Stimulated activated CD8-positive, alpha-beta memory T cell treated with anti-CD3 and anti-CD28 coated beads, Interleukin-7, amount 100 ng/mL, for 1 hour (primary cell): ENCODE measurements at places on chromosomes 4 and X.

DNA sequence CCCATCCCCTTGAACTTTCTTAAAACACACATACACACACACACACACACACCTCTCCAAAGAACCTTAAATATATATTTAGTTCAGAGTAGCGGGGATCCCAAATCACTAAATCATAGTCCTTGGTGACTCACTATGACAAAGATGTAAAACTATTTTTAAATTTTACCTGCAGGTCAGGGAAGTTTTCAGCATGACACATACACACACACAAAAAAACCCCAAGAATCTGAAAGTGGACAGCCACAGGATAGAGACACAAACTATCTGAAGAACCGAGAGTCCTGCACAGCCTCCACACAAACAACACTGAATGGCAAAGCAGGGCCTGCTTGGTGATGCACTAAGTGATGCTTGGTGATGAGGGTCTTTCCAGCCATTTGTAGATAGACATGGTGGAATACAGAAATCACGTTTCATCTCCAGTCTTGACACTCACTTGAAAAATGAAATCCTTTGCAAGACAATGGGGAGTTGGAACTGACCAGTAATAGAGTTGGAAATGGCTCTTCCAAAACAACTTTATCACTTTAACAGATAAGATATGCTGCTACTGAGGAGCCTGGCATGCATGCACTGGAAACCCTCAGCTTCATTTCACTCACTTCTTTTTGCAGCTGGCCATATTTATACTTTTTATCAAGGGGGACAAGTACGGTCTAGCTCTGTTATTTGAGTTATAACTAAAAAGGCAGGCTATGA, 307.3 kb downstream of the RAPGEF2 start:
- DNase-seq = no peak

GRCh38 chrX:39609941-39610340, 487.8 kb downstream of the BCOR start:
- no peak for DNase-seq

- DNase-seq = no peak
These were observed 38.6 kb downstream of the EGFL6 start for GRCh38 chrX:13607996-13608365.

- DNase-seq = no peak
These were observed 65.0 kb downstream of the PRKG2 start for GRCh38 chr4:81149976-81150375.

GRCh38 chr4:177182728-177183127, 126.9 kb upstream of the NEIL3 start:
- no peak for DNase-seq

DNA sequence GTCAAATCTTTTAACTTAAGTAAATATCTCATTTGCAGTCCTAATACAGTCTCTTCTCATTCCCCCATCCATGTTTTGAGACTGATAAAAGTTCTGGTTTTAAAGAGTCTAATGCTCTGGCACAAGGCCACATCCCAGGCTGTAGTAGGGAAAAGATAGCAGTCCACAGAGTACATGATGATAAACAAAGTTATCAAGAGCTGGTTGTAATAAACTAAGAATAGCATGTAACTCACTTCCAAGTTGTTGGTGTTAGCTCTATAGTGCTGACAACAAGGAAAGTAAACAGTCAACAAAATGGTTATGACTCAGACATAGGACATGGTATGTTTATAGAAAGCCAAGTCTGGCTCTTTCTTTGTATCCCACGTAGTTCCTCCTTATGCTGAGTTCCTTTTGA, 21.8 kb upstream of the AREG start:
- no peak for DNase-seq

DNA sequence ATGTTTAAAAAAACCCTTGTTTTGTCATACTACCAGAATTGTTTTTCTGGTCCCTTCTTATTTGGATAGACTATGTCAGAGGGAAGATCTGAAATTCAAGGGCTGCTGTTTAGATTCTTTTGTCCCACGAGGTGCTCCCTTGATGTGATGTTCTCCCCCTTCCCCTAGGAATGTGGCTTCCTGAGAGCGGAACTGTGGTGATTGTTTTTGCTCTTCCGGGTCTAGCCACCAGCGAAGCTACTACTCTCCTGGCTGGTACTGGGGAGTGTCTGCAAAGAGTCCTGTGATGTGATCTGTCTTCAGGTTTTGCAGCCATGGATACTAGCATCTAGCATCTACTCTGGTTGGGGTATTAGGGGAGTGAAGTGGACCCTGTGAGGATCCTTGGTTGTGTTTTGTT, 271.1 kb downstream of the DCAF12L2 start:
- no peak for DNase-seq

GRCh38 chr4:20026456-20026855, 225.2 kb upstream of the SLIT2 start:
- DNase-seq = no peak

- no peak for DNase-seq
These were observed 134.3 kb upstream of the PPARGC1A start for GRCh38 chr4:24024157-24024556.

- DNase-seq = no peak
These were observed 55.0 kb downstream of the ANXA3 start for GRCh38 chr4:78606530-78607095.

GRCh38 chr4:31408121-31408520, 688.0 kb downstream of the PCDH7 start:
- no peak for DNase-seq

GRCh38 chr4:40621229-40621591, 8.5 kb downstream of the RBM47 start:
- no peak for DNase-seq

DNA sequence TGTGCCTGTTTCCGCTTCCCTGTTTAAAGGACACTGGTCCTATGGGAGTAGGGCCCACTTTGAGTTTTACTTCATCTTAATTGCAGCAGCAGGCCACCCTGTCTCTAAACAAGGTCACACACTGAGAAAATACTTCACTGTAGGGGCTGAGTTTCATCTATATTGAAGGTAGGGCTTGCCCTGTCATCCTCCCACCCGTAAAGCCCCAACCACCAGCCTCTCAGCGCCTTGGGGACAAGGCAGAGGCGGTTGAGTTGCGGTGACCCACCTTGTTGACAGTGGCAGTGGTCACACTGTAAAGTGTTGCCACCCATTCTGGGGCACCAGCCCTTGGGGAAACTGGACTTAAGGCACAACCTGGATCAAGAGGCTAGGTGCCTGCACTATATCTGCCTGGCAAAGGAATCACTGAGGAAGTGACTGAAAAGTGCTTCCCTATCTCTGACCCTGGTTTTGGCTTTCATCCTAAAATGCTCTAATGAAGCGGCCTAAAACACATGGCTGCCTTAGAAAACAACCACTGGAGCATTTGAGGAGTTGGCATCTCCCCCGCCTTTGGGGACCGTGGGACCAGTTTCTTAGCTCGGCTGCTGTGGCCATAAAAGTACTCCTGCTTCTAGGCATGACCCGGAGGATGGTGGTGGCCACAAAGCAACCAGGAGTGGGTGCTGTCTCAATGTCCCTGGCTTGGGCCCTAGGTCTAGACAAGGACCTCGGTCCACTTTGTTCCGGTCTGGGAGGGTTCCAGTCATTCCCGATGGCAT, 7.8 kb upstream of the WDR1 start:
- DNase-seq = no peak

DNA sequence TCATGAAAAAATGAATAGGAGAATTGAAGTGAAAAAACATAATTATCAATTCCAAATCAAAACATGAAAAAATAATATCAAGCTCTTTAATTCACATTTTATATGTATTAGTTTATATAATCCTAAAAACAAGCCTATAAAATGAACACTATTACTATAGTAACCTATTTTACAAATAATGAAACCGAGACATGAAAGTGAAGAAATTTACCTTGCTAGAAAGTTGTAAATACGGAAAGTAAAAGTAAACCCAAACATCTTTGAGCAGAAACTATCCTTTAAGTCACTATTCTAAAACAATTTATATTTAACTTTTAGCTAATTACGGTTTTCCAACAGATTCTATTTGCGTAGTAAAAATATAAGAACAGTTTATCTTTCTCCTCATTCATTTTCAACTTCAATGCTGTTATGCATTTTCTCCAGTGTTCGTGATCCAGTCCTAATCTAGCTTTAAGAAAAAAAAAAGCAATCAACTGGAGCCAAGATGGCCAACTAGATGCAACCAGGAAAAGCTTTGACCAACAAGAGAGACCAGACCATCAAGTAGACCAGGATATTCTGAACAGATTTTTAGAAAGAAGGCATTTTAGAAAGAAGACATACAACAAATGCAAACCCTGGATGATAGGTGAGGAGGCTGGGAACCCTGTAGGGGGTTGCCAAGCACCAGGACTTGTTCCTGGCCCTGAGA, 67.0 kb downstream of the DDX53 start:
- DNase-seq = no peak

GRCh38 chrX:45031830-45032378, 158.9 kb downstream of the KDM6A start:
- DNase-seq = no peak

DNA sequence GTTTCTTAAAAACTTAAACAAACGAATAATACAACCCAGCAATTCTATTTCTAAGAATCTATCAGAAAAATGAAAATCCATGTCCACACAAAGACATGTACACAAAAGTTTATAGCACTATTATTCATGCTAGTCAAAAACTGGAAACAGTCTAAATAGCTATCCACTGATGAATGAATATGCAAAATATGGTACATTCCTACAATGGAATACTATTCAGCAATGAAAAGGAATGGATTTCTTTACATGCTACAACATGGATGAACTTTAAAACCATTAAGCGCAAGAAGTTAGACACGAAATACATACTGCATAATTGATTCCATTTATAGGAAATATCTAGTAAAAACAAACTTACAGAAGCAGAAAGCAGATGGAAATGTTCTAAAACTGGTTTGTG, 43.3 kb downstream of the HELT start:
- no peak for DNase-seq

DNA sequence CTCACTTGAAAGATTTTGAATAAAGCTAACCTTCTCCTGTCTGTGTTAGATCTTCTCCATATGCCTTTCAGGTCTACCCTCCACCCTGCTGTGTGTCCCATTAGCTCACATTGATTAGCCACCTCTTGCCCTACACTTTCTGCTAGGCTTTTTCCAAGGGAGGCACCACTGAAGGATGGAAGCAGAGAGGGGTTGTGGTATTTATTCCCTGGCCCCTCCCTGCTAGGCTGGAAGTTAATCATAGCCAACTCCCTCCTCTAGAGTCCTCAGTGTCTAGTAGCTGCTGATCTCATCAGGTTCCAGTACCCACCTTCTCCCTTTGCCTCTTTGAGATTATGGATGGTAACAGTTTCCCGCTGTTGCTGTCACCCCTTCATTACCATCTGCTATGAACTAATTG, 8.9 kb upstream of the SMIM43 start:
- DNase-seq = no peak

- no peak for DNase-seq
These were observed 165.9 kb downstream of the IL15 start for GRCh38 chr4:141802333-141802732.

- no peak for DNase-seq
These were observed 271.5 kb downstream of the LDB2 start for GRCh38 chr4:16626945-16627344.

DNA sequence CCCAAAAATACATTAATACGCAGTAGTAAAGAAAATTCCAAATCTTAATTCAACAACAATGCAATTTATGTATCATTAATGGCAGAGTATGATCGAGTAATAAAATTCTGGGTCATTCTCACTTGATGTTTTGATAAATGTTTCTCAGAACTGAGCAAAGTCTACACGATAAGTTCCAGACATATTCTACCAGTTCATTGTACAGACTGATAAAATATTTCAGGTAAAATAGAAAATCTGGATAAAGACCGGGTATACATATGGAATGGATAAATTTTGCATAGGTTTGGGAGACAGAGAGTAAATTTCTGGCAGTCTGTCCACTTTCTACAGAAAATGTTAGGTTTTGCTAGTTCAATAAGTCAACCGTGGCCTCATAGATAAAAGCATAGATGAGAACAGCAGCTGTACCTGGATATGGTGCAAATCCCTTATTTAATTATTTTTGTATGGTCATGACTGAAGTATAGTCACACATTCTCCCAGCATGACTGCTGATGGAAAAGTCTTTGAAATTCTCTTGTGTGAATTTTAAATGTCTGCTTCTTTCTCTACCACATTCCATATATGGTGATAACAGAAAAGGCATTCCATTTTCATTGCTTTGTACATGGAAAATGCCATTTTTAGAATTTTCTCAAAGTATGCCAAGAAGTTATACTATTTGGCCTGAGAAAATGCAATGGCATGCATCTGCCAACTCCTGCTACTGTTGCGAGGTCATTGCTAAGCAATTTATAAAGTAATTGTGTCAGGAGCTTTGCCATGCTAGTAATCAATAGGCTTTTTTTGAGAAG, 301.9 kb upstream of the ARSJ start:
- DNase-seq = no peak

GRCh38 chr4:181650033-181650825, 593.0 kb upstream of the TENM3 start:
- no peak for DNase-seq

DNA sequence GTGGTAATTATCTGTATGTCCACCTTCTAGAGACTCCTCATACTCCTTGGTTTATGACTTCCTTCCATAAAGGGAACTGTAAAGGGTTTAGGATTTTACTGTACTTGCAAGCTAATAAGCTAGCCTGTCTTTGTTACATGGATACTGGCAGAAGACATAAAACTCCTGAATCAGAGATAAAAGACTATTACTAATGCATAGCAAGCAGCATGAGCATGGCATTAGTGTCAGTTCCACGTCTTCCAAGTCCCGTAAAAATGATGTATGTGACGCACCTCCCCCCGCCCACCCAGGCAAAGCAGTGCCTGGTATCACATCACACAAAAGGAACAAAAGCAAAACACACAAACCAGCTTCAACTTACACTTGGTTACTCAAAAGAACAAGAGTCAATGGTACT, 71.0 kb downstream of the SLC10A6 start:
- DNase-seq = no peak

- no peak for DNase-seq
These were observed 378.8 kb downstream of the BCOR start for GRCh38 chrX:39718981-39719380.

GRCh38 chrX:10811111-10811510, 190.7 kb upstream of the MID1 start:
- no peak for DNase-seq

- no peak for DNase-seq
These were observed 69.3 kb downstream of the BTC start for GRCh38 chr4:74724979-74725378.

DNA sequence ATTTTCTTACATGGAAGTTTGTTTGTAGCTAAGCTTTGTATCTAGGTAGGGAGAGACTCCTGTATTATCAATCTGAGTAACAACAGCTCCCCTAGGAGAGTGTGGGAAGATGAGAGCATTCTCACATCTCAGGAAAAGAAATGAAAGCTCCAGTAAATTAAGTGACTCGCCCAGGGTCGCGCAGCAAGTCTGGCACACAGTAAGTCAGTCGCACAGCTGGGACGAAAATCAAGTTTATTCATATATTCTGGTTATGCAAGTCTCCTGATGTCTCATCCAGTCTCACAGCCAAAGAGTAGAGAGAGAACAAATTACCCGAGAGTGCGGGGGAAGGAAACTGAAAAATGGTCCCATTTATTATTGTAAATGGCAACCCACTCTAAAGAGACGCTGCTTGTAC, 216.1 kb downstream of the STK32B start:
- DNase-seq = no peak

GRCh38 chr4:40520533-40520932, 109.1 kb downstream of the RBM47 start:
- no peak for DNase-seq
